GM12865 (cell line): ENCODE measurements at places on chromosomes 7 and 10.
A peak's percentile ranks its signal among the peaks of the same experiment; 100 is the strongest.

DNA sequence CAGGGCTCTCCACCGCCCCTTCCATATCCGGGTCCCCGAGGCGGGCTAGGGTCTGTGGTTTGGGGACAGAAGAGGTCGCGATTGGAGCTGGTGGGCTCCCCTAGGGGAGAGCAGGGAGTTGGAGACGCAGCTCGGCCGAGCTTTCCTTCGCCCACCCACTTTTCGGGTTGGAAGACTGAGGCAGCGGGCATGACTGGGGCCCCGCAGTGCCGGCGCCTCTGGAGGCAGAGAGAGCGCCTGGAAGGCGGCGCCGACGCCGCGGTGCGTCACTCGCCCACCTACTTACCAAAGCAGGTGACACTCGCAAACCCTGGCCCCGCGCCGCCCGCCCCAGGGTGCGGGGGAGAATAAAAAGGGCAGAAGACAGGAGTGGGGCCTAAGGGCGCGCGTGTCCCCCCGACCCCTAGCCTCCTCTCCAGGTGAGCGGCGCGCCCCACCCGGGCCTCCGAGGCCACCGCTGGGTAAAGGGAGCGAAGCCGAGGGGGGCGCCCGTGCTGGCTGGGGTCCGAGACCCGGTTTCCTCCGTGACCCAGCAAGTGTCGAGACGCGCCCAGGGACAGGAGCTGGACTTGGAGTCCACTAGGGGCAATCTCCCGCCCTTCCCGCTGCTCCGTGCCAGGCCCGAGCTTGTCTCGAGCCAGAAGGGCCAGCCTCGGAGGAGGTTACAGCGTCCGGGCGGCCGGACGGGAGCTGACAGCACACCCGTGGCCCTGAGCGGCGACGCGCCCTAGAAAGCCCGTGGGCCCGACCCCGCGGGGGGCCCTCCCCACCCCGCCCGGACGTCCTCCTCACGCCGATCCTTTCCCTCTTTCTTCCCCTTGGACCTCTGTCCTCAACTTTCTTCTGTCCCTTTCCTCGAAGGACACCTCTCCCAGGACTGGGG lies 34.4 kb upstream of the GRID1 start:
- DNase-seq = peak; percentile 70

DNA sequence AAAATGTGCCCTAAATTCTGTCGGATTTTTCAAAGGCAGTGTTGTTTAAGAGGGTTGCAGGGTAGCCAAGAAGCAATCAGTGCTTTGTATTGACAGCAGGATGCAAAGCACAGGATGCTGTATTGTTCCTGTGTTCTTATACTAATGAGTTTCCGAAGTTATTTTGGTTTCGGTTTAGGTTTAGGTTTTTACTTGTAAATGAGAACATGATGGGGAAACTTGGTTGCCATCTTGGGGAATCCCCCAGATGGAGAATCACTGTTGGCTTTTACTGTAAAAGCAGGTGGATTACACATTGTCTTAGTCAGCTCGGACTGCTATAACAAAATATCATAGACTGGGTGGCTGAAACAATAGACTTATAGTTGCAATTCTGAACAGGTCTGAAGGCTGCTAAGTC lies 72.1 kb downstream of the INHBA start:
- DNase-seq = peak; percentile 39

GRCh38 chr10:61662794-61663259 lies at the start of gene CABCOCO1:
TSS of gene CABCOCO1 (plus strand) at chr10:61662929. CDS start at chr10:61662973, 44 bp downstream.
- DNase-seq = no peak

GRCh38 chr7:123241809-123242208 lies 42.0 kb upstream of the SLC13A1 start:
- no peak for DNase-seq

DNA sequence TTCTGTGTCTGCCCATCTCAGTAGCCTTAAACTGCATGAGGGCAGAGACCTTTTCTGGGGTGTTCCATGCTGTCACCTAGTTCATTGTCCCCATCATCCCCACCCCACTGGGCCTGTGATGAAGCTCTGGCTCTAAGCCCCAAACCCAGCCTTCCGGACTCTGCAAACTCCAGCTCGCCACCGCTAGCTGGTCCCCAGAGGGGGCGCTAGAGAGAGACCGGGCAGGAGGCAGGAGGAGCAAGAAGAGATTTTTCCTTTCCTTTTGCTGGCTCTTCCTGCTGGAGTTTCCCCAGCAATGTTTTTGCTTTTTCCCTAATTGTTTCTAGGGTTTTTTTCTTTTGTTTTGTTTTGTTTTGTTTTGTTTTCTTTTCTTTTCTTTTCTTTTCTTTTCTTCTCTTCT lies 234.4 kb downstream of the TEX36 start:
- peak; percentile 13 for DNase-seq

- DNase-seq = no peak
Observed at GRCh38 chr7:22969010-22969431, 44.9 kb downstream of the HYCC1 start.

DNA sequence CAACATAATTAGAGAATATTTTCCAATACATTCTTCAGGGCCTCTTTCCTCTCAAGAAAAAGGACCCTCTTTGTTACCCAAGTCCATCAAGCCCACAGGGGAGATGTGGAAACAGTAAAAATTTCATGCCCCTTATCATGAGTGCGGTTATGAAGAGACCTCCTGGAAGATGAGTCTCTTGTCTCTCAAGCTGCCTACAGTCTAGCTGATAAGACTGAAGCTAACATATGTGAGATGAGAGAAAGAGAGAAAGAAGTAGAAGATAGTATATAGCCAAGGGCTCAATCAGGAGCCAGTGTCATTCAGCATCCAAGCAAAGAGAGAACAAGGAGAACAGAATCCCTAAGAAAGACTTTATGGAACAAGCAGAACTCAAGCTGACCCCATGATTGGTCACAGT lies 75.9 kb upstream of the CABCOCO1 start:
- DNase-seq = no peak

DNA sequence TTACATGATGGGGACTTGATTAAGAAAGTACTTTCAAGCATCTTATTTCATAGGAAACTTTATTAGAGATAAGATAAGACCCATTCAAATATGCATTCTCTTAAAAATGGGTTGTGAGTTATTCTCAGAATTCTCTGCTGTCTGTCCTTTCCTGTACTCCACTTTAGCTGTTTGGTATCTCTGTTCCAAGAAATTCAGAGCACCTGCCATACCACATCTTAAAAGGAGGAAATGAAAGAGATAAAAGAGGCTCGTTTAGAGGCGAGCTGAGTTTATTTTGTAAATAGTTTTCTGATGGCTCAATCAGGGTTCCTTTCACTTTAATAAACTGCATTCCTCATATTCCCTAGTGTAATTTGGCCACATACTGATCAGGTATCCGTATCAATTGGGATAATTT lies 87.2 kb downstream of the MDFIC start:
- DNase-seq = peak; percentile 30

- DNase-seq = no peak
Observed at GRCh38 chr10:114368057-114368391, 36.3 kb downstream of the AFAP1L2 start.

GRCh38 chr10:126598009-126598408 lies 72.5 kb downstream of the C10orf90 start:
- peak; percentile 22 for DNase-seq

- DNase-seq = no peak
Observed at GRCh38 chr7:139431010-139431409, 52.5 kb downstream of the KLRG2 start.

GRCh38 chr10:71396711-71397295 lies at the start of gene CDH23:
TSS of gene CDH23 (plus strand) at chr10:71396920. CDS start at chr10:71439832, 42,912 bp downstream.
- no peak for DNase-seq

GRCh38 chr7:106353944-106354343 lies 69.2 kb upstream of the NAMPT start:
- DNase-seq = no peak

GRCh38 chr10:49374740-49375139 lies 21.1 kb downstream of the DRGX start:
- no peak for DNase-seq
